ENCODE measurements at places on chromosomes 6 and 20.
A peak's percentile ranks its signal among the peaks of the same experiment; 100 is the strongest.

DNA sequence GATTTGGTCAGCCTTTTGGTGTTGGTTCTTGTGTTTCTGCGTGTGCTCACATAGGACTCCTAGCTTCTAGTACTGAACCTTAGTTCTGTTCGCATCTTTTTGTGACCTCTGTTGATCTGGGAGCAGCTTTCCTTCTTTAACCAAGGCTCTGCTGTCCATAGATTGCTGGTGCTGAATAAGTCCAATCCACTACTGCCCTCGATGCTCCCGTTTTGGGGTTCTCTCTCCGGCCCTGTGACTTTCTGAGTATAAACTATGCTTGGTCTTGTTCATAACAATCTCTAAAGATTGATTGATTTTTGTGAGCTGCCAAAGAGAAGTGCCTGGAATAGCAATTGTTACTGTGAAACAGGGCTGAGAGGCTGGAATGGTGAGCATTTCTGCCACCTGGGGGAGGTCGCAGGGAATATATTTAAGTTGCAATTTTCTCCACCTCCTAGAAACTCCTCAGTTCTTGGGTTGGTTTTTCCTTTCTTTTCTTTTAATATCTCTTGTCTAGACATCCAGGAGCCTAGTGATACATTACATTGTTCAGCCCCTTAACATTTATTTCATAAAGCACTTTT is 422.9 kb upstream of the CHD6 start:
- no peak for DNase-seq

GRCh38 chr6:35960187-35960586 is 39.3 kb upstream of the SRPK1 start:
- no peak for DNase-seq

DNA sequence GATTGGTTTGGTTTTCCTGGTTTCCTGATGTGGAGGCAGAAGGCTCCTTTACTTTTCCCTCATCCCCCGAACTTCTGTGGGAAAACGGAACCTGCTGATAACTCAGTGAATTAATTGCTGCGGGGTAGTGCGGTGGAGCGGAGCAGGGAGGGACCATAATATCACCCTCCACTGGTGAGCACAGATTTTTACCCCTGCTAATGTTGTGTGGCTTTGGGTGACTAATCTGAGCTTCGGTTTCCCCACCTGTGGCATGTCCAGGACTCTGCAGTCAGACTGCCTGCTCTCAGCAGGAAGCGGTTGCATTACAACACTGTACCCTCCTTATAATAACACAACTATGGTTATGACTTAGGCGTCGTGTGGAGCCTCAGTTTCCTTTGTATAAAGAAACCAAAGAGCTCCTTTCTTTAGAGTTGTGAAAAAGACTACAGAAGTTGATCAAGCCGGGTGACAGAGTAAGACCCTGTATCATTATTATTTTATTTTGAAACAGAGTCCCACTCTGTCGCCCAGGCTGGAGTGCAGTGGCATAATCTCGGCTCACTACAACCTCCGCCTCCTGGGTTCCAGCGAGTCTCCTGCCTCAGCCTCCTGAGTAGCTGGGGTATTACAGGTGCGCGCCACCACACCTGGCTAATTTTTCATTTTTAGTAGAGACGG is 2.2 kb upstream of the ID1 start:
- no peak for DNase-seq

- peak; percentile 42 for DNase-seq
Observed at GRCh38 chr6:112575309-112575834, 228.2 kb downstream of the RFPL4B start.

DNA sequence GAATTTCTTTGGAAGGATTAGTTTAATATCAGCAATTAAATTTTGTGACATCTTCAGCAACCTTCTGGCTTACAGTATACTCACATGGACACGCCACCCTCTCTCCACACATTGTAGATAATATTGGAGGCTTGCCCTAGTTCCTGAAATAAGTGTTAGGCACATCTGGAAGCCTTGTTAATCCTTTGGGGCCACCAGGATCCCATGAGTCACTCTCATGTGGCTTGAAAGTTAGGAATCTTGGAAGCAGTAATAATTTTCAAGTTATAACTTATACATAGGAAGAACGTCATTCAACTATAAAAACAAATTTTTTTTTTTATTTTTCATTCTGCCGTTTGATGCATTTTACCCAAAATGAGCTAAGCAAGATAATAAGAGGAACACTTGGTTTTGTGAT is 20.5 kb downstream of the LAMA4 start:
- DNase-seq = no peak

DNA sequence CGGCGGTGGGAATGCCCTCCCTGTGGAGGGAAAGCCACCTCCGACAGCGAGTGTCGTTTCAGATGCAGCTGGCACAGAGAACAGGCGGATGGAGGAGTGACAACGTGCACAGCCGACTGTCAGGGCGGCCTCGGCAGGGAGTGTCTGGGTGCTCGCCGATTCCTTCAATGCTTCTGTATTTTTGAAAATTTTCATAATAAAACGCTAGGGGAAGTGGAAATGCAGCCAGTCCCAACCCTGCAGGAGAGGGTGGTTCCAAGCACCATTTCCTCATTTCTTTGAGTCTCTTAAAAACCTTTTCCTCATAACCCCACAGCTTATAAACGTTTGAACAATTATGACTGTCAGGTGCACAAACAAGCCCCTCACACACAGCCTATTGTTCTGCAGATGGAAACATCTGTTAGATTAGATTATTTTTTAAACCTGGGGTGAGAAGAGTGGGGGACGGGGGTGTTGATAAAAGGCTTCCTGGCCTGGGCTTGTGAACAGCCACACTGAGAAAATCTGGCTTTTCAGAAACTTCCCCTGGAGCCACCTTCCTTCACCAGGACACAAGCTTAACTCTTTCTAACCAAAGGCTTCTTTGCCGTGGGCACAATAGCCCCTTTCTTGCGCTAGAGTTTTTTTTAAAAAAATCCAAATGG is 228.9 kb downstream of the ANKRD60 start:
- no peak for DNase-seq

DNA sequence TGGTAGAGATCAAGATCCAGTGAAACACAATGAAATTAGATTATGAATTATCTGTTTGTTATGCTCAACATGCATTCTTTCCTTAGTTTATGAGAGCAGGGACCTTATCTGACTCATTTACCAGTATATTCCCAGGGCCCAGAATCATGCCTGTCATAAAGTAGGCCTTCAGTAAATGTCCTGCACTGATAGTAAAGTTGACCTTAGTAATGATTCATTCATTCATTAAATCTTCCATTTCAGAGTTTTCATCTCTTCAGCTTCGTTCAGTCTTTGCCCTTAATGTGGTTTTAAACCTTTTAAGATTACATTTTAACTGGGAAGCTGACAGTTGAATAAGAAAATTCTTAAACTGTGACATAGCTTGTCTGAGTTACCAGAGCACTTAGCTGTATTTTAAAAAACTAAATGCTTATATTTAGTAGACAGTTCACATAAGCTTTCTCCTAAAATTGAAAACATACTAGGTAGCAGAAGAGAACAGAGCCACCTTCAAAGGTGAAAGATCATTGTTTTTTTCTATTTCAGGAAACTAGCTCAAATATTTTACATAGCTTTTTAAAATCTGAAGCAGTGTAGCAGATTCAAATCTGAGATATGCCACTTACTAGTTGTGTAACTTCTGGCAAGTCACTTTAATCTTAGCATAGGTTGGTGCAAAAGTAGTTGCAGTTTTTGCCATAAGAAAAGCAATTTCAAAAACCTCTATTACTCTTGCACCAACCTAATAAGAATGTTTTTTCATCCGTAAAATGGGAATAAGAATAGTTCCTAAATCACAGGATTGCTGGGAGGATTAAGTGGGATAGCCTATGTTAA is 41.4 kb downstream of the MCM8 start:
- DNase-seq = no peak

DNA sequence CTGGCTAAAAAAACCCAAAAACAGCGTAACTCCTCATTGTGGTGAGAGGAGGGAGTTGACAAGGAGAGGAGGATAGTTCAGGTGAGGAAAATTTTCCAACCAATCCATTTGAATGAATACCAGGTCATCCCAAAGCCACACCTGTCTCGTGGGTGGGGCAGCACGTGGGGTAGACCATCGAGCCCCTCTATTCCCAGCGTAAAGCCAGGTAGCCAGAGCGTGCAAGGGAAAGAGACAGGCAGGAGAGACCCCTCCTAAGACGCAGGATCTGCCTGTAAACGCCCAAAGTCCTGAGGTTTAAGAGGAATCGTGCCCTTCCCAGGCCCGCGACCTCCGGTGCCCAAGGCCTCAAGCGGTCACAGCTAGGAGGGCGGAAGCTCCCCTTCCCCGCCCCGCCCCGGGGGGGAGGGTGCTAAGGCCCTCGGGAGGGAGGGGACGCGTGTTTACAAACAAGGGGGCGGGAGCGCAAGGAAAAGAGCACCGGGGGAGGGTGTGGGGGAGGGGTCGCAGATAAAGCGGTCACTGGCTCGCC is 712 bp downstream of the RXRB start:
- peak; percentile 92 for DNase-seq

- no peak for DNase-seq
Observed at GRCh38 chr6:15025446-15025845, 220.4 kb upstream of the JARID2 start.

- no peak for DNase-seq
Observed at GRCh38 chr6:159590835-159591234, 102.2 kb downstream of the SOD2 start.

DNA sequence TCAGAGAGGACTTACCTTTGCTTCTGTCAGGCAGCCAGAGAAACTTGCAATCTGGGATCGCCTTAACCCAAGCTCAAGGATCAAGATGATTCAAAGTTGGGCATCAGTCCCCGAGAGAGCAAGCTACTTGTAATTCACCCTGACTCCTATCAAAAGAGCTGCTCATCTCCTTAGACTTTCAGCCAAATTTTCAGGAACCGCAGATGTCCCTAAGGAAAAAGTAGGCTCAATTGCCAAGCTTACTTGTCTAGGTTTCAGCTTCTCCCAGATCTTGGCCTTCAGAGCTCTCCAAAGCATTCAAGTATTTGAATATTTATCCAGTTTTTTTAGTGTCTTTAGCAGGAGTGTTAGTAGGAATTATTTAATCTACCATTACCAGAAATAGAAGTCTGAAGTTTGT is 434.1 kb upstream of the MMS22L start:
- DNase-seq = no peak

All from Karpas-422 (cell line).